ENCODE measurements at places on chromosomes 1 and 21.

GRCh38 chr1:213891989-213892902 lies 95.5 kb upstream of the PROX1 start:
- DNase-seq: no peak

GRCh38 chr1:231806623-231807495 lies 180.3 kb downstream of the DISC1 start:
- no peak for DNase-seq

DNA sequence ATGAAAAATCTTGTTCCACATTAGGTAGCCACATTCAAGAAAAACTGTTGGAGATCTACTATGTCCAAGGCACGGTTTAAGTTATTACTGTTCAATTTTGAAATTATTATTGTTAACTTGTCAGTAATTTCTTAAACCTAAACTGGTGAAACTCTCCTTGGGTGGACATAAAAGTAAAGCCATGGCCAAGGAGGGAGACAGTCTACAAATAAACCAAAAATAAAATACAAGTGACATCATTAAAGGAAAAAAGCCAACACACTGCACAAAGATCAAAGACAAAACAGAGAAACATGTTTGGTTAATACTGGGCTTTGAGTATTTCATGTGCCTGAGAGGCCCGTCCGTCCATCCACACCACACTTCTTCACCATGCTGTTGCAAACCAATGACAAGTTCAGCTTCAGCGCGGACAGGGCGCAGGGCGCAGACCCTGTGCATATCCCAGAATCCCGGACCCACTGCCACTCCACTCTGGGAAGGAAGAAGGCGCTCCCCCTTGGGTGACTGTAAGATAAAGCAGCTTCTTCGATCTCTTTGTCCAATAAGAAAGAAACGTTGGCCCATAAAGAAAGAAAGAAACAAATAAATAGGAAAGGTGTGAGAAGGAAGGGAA lies 918 bp upstream of the RASAL2 start:
- DNase-seq: no peak

GRCh38 chr1:48844187-48844586 lies 67.5 kb upstream of the BEND5 start:
- no peak for DNase-seq

DNA sequence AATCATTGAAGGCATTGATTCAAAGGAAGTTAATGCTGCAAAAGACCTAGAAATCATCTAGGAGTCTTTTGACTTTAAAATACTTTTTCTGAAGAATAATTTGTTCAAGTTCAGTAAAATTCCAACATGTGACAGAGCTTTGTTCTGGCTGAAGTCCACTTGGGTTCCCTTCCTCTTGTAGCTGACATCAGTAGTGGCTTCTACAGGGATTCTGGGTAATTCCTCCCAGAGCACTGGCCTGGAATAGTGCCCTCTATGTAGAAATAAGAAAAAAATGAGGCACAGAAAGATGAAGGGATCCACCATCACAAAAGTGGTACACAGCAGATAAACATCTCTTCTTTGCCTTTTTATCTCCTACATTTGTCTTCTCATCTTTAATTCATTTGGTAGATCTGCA lies 548.1 kb downstream of the LTN1 start:
- no peak for DNase-seq

GRCh38 chr1:236021424-236022135 lies 43.3 kb downstream of the NID1 start:
- no peak for DNase-seq

Measured in stimulated activated CD8-positive, alpha-beta memory T cell treated with anti-CD3 and anti-CD28 coated beads, Interleukin-15, amount 100 ng/mL, for 1 hour (primary cell).